ENCODE measurements at places on chromosomes 16 and 17. TPM values are rescaled to one million over a fixed set of nuclear protein-coding genes. Genes with fewer than 3 reads are reported as not detected.

TMEM92 gene
- polyA plus RNA-seq: 0.11 TPM

RNF227 gene
- 1.6 TPM for polyA plus RNA-seq

- no peak overlapping the region for H3K4me3 ChIP-seq
- H3K36me3 ChIP-seq: no peaks in the 10 kb centered on the region
- no peaks in the 10 kb centered on the region for H3K4me1 ChIP-seq
- H3K27ac ChIP-seq: no peak overlapping the region
Observed at GRCh38 chr17:21537302-21537701, 155.0 kb upstream of the KCNJ18 start.

GRCh38 chr17:28570716-28571360 is 486 bp downstream of the PIGS start:
- no peaks in the 10 kb centered on the region for H3K36me3 ChIP-seq
- H3K27me3 ChIP-seq: no peaks in the 10 kb centered on the region
- DNase-seq: no peak
- peak overlapping the region; percentile 90 for H3K4me3 ChIP-seq

DNA sequence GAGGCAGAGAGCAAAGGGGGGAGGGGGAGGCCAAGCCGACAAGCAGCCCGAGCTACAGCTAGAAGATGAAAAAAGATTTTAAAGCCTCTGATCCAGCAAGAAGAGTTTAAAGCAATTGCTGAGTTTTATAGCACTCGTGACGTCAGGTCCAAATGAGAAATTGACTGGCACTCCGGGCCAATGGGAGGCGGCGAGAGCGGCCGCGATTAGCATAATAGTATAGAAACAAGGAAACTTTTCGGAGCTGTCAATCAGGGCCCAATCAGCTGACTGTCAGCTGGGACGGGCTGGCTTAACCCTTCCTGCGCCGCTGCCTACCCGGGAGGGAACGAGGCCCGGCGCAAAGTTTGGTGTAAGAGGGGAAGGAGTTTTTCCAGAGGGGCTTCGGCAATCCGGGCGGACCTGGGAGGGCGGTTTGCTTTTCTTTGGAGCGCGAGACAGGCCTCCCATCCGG is at the start of gene MAF:
TSS of gene MAF (minus strand) at position 100 of the 454 bp plus-strand sequence. CDS start 835 bp downstream, outside the sequence.
- H3K36me3 ChIP-seq: no peaks in the 10 kb centered on the region
- no peaks in the 10 kb centered on the region for H3K4me1 ChIP-seq
- peak within 1 kb of the TSS; percentile 84 for H3K27ac ChIP-seq
- DNase-seq: peak; percentile 74

GRCh38 chr16:86899757-86900156 is 321.4 kb downstream of the FOXL1 start:
- no peak for DNase-seq
- no peak overlapping the region for H3K4me3 ChIP-seq
- H3K4me1 ChIP-seq: no peaks in the 10 kb centered on the region
- no peaks in the 10 kb centered on the region for H3K36me3 ChIP-seq
- no peak overlapping the region for H3K27ac ChIP-seq

Data from pancreas (tissue), 10 donors.